IgD-negative memory B cell (primary cell): ENCODE measurements at places on chromosomes 2 and 18. TPM values are rescaled to one million over a fixed set of nuclear protein-coding genes. Genes with fewer than 3 reads are reported as not detected.

The ZCCHC2 gene
- polyA plus RNA-seq, result 2.9 TPM

The PRPF40A gene
- polyA plus RNA-seq, result 114 TPM

The SH3RF3 gene
- not detected for polyA plus RNA-seq

The CLEC4F gene
- polyA plus RNA-seq, result not detected

The IL37 gene
- not detected for polyA plus RNA-seq

The ASXL3 gene
- not detected for polyA plus RNA-seq
